ENCODE measurements at places on chromosomes 2 and 18.
A peak's percentile ranks its signal among the peaks of the same experiment; 100 is the strongest.

DNA sequence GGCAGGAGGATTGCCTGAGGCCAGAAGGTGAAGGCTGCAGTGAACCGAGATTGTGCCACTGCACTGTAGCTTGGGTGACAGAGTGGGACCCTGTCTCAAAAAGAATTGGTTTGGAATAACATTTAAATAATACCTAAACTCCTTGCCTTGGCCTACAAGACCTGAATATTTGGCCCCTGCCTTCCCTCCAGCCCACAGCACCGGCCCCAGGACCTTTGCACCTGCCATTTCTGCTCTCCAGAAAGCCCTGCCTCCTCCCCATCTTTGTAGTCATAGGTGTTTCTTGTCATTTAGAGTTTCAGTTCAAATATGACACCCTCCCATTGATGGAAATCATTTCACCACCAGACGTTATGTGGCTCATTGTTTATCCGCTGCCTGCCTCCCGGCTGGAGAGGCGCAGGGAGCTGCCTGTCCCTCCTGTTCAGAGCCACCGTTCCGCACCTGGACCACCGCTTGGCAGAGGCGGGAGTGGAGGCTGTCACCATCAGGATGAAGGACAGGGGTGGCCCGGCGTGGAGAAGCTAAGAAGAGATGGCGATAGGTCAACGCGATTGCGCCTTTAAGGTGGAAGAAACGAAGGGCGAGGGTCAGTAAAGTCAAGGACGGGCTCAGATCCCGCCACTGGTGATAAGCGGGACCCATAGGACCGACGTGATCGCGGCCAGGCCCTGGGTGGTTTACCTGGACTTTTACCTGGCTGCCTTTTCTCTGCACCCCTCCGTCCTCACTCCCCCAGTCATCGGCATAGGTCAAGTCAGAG, 638 bp upstream of the LPIN1 start:
- no peak for DNase-seq

GRCh38 chr18:32530947-32531651, 60.4 kb upstream of the GAREM1 start:
- DNase-seq = no peak

DNA sequence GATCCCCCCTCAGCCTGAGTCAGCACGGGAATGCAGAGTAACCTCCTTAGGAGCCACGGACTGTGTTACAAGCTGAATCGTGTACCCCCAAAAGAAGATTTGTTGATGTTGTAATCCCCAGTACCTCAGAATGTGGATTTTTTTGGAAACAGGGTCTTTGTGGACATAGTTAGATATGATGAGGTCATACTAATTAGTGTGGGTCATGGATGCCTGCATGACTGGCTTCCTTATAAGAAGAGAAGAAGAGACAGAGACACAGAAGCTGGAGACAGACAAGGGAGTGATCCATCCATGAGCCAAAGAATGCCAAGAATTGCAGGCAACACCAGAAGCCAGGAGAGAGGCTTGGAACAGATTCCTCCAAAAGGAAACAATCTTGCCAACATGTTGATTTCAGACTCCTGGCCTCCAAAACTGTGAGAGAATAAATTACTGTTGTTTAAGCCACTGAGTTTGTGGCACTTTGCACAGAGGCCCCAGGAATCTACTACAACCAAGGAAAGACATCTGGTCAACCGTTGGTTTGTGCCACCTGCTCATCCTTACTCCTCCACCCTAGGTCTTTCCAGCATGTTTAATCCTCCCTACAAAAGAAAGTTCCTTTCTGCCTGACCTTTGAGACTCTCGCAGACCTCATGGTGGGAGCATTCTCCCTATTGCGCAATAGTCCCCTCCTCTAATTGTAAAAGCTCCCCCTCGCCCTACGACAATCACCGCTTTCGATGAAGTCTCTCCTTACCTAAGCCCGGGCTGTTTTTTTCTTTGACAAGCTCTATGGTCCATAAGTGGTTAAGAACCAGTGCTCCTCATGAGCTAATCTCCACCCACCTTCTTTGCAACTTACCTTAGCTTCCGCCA, 91.6 kb downstream of the DNER start:
- no peak for DNase-seq

- no peak for DNase-seq
Measured at GRCh38 chr2:973129-973528, 22.5 kb downstream of the SNTG2 start.

DNA sequence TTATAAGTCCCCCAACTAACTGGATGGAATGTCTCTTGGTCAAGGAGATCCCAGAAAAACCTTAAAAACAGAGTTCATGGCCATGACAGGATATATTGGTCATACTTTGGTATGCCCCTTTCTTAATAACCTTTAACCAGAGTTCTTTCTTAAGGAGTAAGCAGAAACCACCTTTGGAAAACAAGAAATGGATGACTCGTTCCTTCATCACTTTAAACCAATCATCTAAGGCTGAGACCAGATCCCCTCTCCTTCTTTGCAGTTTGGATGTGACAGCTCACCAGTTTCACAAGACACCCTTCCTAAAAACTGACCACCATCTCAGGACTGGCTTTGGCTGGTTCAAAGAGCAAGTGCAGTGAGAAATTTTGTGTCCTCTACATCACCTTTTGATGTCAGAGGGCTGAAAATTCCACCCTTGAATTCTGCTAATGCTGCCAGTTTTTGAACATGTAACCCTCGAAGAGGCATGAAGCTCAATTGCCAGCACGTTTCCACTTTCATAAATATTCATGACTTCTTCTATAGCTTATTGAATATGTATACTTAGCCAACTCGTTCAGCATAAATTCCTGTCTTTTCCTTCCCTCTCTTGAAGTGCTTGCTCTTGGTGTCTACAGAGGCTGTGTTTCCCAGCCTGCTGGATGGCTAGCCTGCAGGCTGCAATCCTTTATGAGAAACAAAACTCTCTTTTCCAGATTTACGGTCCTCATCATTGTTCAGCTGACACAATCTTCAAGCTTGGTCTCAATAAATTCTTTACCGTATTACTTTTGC, 1323.5 kb upstream of the TMEFF2 start:
- no peak for DNase-seq

GRCh38 chr2:180187611-180188010, 180.5 kb upstream of the CWC22 start:
- DNase-seq = no peak

DNA sequence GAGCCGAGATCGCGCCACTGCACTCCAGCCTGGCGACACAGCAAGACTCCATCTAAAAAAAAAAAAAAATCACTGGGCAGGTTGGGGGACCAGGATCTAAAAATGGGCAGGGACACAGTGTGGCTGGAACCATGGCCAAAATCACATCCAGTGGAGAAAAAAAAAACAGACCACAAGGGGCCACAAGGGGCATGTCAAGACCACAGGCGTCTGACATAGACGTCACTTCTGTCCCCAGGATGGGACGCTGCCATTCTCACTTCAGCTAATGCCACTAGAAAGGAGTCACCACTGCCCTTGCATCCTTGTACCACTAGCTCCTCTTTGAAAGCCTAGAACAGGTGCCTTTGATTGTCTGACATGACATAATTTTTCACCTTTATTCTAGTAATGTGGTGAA, 2.5 kb upstream of the POMC start:
- no peak for DNase-seq

- no peak for DNase-seq
Measured at GRCh38 chr2:12059616-12060441, 313.4 kb downstream of the LPIN1 start.

DNA sequence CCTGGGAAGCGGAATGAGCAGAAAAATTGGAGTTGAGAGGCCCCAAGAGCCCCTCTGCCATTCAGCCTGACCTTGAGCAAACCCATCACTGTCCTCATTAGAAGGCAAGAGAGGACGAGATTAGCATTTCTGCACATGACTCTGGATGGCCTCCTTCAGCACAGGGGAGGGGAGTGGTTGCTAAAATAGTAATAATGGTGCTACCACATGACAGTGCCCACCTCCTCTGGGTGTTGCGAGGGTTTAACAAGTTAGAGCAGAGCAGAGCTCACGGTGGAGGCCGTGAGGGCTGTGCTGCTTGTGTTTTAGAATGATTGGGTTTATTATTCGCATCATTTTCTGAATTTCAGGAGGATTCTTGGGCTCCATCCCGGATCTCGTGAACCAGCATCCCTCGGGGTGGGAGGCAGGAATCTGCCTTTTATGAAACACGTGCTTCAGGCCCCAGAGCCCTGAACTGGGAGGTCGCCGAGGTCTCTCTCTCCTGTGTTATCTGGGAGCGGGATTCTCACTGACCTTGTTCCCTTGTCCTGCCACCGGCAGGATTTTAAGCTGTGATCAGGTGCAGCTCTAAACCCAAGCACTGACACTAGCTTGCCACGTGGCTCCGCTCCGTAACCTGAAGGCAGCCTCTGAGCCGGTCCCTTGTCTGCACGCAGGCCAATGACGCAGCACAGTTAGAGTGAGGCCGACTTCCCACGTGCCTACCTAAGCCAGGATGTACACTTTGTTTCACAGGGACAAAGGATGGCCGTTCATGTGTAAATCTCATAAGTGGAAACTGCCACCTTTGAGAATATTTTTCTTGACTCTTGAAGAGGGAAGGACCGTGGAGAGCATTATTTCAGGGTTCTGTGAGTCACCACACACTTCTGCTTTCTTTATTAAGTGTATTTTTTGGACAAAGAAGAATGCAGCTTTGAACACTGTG, 142.3 kb downstream of the ACOXL start:
- no peak for DNase-seq

DNA sequence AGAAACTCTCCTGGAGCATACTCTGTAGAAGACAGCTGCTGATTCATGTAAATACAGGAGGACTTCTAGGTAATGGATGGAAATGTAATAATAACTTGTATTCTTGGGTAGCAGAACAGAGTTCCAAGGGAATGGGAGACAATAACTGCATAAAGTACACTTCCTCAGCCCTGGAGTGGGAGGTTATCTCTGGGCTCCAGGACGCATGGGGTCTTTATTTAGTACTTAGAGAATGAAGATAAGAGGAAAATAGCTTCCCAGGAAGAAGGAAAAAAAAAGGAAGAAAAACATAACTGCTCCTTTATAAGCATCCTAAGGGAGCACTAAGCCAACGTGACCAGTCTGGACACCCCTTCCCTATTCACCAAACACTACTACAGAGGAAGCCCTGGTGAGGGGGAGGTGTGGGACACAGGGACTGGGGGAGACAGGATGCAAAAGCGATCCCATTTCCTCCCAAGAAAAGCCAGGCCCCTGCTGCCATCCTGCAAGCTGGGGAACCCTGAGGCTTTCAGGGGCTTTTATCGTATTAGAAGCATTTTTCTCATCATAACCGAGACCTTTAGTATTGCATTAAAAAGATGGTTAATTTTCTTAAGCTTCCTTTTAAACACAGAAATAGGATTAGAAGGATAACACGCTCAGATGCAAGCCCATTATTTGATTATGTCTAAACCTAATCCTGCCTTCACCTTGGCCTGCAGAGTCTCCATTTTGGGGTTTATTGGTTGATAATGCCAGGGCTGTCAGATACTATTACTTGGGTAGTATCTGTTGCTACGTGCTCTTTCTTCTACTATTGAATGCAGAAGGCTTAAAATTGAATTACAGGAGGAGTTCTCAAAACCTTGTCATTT, 78.5 kb downstream of the KLF7 start:
- DNase-seq = no peak

GRCh38 chr2:10794876-10795275, 17.7 kb downstream of the PDIA6 start:
- DNase-seq = no peak

- no peak for DNase-seq
Measured at GRCh38 chr2:238330391-238330790, 10.1 kb downstream of the TRAF3IP1 start.

DNA sequence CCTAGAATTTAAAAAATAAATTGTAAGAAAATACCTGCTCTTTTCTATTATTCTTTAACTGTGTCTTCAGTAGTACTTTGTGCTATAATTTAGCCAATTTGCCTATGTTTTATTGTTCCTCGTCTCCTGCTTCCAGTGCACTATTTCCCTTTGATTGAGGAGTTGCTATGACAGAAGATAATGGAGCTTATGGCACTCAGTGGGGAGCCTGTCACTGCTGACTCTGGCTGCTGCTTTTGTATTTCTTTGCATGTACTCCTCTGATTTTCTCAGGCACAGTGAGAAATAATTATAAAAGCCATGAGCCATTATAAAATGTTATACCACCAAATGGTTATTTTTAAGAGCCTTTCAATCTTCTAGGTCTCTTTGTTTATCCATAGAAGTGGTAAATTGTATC, 1310.8 kb upstream of the SLC39A10 start:
- no peak for DNase-seq

- DNase-seq = no peak
Measured at GRCh38 chr2:234204480-234204879, 154.0 kb downstream of the SPP2 start.

- no peak for DNase-seq
Measured at GRCh38 chr2:45849491-45850283, 198.2 kb downstream of the PRKCE start.

DNA sequence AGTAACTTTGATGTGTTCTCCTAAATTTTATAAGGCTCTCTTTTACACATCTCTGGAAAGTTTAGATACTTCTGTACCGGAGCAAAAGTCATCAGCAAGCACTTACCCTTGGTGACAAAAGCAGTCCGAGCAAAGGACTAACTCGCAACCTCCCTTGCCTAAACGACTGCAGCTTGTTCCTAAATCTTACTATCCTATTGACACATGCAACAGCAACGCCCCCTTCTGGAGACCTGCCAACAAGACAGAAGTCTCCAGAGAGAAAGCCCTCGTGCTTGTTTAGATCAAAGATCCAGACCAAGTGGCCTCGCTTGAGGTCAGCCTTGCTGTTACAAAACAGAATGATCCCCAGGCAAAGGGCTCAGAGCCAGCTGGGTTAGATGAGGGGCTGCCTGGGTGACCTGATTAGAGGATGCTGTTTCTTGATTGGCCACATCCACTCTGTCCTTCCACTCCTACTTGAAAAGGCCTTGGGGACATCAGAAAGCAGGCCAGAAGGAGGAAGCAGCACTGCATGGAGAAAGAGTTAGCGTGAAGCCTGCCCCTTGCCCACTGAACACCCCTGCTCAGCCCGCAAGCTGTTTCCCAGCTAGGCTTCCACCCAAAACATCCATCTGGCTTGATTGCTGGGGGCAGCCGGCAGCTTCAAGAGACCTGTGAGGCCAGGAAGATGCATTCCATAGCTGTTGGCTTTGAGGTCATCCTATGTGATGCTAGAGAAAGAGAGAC, 94.3 kb downstream of the HNRNPLL start:
- DNase-seq = peak; percentile 81

GRCh38 chr2:165371356-165371755, 98.1 kb upstream of the CSRNP3 start:
- no peak for DNase-seq

DNA sequence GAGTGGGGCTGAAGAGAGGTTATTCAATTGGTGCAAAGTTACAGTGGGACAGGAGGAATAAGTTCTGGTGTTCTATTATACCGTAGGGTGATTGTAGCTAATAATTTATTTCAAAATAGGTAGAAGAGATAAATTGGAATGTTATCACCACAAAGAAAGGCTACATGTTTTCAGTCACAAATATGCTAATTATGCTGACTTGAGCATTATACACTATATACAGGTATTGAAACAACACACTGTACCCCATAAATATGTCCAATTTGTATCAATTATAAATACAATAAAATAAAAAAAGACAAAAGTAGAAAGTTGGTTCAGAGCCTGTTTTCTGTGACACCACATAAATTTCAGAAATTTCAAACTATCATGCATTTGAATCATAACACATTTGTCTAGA, 97.7 kb downstream of the CDH19 start:
- no peak for DNase-seq

- DNase-seq = no peak
Measured at GRCh38 chr18:26436176-26437051, 111.9 kb downstream of the KCTD1 start.
